ENCODE measurements at places on chromosomes 7 and 10. TPM values are rescaled to one million over a fixed set of nuclear protein-coding genes. Genes with fewer than 3 reads are reported as not detected.

DGKB gene
- polyA plus RNA-seq: 0.16 TPM

RHOBTB1 gene
- 5.8 TPM for polyA plus RNA-seq

GRCh38 chr10:49679480-49679893 lies at the start of gene C10orf53:
TSS of gene C10orf53 (plus strand) at chr10:49679651. CDS start at chr10:49679698, 47 bp downstream.
- peak; percentile 13 for DNase-seq

GRCh38 chr7:151923097-151923876 lies 33.0 kb upstream of the GALNTL5 start:
- DNase-seq: peak; percentile 61

- no peak for DNase-seq
These were observed 2.3 kb downstream of the MINPP1 start for GRCh38 chr10:87506956-87507355.

- no peak for DNase-seq
These were observed 37.6 kb downstream of the PITRM1 start for GRCh38 chr10:3135006-3135405.

GRCh38 chr10:126334272-126334671 lies 54.0 kb downstream of the ADAM12 start:
- DNase-seq: no peak

- peak; percentile 33 for DNase-seq
These were observed 40.9 kb downstream of the ELFN1 start for GRCh38 chr7:1710936-1711335.

DNA sequence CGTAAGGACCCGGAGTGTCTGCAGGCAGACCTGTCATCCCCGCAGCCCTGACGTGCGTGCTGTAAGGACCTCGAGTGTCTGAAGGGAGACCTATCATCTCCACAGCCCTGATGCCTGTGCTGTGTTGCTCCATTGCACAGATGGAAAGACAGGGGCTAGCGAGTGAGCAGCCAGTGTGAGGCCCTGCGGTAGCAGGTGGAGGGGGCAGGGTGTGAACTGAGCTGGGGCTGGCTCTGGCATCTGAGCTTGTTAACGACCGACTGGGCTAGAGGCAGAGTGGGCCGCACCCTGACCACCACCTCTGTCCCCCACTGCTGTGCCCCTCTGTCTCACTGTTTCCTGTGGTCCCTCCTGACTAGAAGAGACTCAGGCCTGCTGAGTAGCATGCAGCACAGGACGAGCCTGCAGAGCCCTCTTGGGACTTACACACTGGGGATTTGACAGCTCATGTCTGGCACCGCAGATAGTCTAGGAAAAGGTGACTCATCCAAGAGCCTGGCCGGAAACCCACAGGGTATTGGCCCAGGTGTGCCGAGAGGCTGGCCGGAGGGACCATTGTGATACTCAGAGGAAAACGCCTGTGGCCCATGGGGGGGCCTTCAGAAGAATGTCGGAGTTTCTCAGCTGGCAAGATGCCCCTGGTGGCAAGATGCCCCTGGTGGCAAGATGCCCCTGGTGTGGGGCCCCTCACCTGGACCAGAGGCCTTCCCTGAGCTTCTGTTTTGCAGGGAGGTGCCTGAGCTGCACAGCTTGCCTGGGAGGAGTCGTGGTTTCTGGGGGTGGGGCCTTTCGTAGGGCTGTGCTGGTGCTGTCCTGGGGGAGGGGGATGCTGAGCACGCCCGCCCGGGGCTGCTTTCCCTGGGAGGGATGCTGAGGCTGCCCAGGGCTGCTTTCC lies 34.3 kb downstream of the INPP5A start:
- peak; percentile 63 for DNase-seq

DNA sequence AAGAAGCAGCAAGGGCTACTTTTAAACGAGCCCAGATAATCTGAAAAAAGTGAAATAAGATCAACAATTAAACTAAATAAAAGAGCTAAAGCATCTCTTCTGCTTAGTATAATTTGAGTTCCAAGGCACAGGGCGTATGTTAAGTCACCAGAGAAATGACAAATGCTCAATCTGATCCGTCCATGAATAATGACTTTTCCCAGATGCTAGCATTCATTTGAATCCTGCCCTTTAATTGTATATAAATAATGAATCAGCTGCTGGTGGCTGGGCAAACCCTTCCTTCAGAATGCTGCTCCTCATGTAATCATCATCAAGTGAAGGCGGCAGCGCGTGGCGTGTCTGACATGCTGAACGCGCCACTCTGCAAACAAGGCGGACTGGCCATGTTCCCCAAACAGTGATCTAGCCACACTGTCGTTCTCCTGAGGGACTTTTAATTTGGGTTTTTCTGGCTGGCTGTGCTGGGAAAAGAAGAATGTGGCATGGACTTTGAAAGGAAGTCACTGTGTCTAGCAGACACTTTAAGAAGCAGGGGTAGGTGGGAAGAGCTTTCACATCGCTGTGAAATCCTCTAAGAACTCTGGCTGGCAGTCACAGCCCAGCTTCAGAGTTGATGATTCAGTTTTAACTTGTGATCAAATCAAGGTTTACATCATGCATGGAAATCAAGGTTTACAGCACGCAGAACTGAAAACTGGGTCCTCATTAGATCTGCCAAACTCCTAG lies 70.7 kb downstream of the BEND7 start:
- no peak for DNase-seq

TMEM213 gene
- polyA plus RNA-seq: not detected

PRXL2A gene
- 105 TPM for polyA plus RNA-seq

DNA sequence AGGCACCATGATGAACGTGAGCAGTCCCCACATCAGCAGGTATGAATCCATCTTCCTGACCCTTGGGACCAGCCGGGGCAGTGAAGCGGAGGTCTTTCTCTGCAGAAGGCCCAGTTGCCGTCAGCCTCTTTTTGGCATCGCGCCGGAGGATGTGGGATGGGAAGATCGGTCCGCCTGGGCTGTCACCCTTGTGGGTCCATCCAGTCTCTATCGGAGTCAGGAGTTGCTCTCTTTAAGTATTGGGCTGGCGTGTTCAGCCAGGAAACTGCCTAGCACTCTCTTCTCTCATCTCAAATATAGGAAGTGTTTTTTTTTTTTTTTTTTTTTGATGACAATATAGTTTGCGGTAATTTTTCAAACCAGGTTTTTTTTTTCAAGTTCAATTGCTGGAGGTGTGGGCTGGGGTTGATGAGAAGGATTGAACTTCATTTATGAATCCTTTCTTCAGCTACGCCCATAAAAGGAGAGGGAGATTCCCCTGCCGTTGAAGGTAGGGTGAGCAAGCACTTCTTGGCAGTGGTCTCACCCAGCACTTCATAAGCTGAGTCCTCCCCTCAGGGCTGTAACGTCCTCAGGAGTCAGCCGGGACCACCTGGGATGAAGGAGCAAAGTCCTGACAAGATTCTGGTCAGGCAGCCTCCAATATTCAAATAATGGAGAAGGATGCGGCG lies at the start of gene IL2RA:
TSS of gene IL2RA (minus strand) at position 267 of the 671 bp plus-strand sequence. CDS start at position 51, 216 bp downstream.
- DNase-seq: peak; percentile 64

- no peak for DNase-seq
These were observed 94.0 kb downstream of the GRK5 start for GRCh38 chr10:119301397-119301796.

- DNase-seq: no peak
These were observed 746.7 kb downstream of the SUGCT start for GRCh38 chr7:40881405-40881926.

DNA sequence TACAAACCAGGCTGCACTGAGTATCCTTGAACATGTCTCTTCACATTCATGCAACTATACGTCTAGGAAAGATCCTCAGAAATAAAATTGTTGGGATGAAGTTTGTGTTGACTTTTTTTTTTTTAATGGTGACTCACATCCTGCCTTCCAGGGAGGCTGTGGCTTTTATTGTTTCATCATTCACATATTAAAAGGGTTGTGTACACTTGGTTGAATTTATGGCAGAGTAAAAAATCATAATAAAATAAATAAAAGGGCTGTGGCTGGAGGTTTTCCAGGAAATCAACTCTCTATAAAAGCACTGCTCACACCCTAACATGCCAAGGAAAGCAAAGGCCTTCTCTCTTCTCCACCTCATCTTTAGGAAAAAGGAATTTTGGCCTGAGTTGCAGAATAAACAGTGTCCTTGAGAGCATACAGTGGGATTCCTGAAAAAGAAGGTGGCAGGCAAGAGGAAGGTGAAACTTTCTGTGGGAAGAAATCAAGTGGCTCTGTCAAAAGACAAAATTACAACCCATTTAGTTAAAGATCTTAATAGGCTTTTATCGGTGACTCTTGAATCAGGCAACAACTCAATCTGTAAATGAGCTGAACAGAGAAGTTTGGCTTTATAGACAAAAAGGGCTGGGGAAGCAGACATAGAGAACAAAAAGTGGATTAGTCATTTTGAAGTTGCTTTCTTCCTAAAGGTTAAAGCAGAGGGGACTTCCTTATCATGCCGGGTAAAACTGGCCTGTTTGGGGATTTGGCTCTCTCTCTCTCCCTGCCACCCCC lies 41.6 kb upstream of the FHIP2A start:
- no peak for DNase-seq

DNA sequence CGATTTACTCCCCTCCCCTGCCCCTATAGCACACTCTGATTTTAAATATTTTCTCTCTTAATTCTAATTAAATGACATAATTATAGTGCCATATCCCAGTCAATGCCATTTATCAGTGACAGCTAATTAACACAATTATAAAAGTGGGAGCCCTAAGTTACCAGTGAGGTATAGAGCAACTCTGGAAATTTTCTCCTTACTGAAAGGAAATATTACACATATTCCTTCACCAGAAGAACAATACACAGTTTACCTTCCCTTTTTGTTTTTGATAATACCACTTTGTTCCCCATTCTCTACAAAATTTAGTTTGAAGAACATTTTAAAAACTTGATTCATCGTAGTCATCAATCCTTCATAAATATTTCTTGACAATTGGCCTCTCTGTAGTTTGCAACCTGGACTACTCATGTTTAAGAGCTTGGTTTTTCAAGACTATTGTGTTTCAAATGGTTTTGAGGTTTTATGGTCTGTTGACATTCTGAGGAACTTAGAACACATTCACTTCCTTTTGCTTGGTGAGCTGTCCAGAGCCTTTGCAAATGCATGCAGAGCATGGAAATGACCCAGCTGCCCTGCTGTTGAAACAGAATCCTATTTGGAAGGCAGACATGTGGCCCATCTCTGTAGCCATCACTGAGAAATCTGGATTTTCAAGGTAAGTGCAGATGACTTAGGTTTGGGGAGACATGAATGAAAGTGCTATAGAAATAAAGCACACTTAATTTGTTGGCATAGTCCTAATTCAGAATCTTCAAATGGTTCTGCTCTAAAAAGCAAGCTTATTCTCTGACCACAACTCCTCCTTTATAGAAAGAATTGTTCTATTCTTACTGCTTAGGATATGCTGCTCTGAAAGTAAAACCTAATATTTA lies at the start of gene GPR141:
TSS of gene GPR141 (plus strand) at position 521 of the 875 bp plus-strand sequence. CDS start 56,628 bp downstream, outside the sequence.
- DNase-seq: no peak

TBL2 gene
- 6.4 TPM for polyA plus RNA-seq

TRIM50 gene
- 0.07 TPM for polyA plus RNA-seq

DNA sequence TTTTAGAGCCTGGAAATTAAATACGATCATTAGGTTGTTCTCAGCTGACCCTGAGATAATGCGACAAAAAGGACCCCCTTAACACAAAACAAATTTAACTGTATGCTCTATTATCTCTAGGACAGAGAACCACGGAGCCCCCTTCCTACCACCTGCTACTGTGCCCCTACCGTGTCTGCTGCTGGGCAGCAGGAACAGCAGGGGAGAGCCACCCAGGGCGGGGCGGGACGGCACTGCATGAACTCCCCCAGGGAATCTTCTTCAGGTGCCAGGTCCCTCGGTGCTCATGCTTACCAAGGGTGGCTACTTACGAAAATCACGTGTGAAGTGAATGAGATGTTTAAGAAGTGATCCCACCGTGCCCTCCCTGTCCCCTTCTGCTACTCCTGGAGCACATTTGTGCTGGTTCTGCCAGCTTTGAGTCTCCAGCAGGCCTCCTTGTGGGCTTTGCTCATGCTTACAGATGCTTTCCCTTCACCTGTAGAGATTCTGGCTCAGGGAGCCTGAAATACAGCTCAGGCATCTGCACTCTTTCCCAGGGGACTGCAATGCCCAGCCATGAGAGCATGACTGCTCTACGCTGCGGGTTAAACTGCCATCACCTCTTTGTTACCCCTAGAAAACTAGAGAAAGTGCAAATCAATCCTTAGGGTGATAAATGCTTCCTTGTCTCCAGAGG lies 59.9 kb downstream of the MRPL32 start:
- no peak for DNase-seq

DNA sequence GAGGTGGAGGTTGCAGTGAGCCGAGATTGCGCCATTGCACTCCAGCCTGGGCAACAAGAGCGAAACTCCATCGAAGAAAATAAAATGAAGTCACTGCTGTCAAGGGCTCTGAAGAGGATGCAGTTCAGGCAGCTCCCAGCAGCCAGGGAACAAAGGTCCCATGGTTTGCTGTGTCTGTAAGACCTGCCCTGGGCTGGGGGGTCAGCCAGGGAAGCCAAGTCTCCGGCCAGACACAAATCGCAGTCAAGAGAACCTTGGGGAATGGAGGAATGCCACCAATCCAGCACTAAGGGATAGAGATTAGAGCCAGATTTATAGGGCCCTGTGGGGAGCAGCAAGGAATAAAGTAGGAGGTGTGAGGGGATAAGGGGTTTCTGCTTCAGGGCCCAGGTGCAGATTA lies 28.9 kb upstream of the VSIR start:
- no peak for DNase-seq

PLEKHS1 gene
- polyA plus RNA-seq: not detected

RET gene
- 0.59 TPM for polyA plus RNA-seq

DNA sequence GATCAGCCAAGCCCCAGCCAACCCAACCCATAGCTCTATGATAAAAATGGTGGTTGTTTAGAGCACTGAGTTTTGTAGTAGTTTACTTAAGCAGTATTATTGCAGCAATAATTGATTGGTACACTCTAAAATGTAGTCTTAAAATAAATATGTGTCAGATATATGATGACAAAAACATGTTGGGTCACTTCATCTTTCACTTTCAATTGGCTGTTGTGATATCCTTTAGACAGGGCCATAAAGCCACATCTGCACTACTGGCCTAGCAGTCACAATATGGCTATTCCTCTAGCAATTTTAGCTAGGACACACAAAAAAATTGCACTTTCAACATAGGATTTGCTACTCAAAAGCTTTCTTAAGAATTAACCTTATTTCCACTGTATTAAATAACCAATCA lies 5.9 kb upstream of the CAV1 start:
- DNase-seq: no peak

- DNase-seq: no peak
These were observed 357.5 kb downstream of the DNAJB6 start for GRCh38 chr7:157694376-157694665.

GRCh38 chr10:80187060-80187459 lies 18.3 kb downstream of the ANXA11 start:
- no peak for DNase-seq

DNA sequence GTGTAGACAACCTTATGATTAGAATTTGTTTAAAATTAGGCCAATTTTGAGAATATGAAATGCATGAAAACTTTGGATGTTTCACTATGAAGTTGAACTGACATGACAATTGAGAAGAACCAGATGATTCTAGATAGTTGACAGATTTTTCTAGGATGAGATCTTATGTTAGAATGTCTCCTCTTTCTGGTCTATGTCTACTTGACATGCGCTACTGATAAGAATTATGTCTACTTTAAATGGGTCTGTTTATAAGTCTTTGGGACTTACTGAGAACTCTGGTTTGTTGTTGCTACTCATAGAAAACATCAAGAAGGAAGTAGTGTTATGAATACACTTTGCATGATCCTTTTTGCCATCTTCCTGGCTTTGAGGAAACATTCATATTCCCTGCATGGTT lies 228.2 kb upstream of the CCDC6 start:
- no peak for DNase-seq

SNX10 gene
- polyA plus RNA-seq: 1.3 TPM

ATOH7 gene
- 0.05 TPM for polyA plus RNA-seq
